ENCODE measurements at places on chromosomes 1 and 21.

DNA sequence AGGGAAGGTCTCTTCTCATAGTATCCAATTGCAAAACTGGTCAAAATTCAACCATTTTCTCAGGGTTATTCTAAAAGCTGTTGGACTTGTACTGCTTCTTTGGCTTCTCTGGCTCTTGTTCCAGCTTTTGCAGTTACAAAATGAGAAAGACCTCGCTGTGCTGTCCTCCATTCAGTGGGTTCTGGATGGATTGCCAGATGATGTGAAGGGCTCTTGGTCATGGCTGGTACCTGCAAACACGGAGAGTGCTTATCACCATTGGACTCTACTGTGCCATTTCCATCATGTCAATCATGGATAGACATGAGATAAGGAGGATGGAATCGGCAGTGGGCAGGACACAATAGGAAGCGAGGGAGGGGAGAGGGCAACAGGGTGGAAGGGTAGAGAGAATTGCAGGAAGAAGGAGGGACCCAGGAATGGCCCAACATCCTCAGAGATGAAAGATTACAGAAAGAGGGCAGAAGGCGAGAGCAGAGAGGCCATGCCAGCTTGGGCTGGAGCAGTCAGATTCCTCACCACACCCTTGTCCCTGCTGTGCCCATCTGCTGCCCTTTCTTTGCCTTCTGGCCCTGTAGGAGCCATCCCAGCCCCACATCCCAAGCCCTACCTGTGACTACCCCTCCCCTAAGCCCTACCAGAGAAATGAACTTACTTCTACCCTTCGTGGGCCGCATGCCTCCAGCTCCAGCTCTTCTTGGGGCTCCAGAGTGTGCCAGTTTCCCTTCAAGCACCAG, 70.3 kb downstream of the HIVEP3 start:
- DNase-seq: no peak

DNA sequence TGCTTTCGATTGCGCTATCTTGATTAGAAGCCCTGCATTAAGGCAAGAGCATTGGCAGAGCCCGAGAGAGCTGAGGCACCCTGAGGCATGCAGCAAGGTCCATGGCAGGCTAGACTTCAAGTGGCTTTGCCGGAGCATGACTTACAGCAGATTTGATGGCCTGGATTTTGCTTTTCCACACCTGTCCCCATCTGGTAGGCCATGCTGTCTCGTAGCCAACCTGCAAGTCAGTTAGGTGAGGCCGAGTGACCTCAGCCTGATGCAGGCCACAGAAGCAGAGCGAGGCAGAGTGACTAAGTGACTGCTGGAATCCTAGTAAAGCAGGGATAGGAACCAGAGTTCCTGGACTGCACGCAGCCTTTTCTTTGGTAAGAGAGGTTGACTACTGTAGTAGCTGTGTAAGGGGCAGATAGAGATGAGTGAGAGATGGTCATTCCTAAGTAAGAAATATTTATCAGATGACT, 148.9 kb downstream of the PBX1 start:
- DNase-seq: no peak

DNA sequence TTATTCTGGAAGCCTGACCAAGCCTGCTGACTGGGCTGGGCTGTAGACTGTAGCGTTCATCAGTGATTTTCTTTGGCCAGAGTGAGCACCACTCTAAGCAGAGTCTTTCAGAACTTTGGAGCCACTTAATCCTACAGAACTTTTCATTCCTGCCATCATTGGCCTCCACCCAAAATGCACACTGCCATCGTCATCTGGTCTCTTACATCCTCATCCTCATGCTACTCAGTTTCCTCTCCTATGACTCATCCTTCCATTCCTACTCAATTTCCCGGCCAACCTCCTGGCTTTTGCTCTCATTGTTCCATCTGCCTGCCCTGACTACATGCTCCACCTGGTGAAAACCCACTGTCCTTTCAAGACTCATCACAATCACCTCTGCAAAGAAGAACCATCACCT, 233.8 kb upstream of the USP25 start:
- no peak for DNase-seq

DNA sequence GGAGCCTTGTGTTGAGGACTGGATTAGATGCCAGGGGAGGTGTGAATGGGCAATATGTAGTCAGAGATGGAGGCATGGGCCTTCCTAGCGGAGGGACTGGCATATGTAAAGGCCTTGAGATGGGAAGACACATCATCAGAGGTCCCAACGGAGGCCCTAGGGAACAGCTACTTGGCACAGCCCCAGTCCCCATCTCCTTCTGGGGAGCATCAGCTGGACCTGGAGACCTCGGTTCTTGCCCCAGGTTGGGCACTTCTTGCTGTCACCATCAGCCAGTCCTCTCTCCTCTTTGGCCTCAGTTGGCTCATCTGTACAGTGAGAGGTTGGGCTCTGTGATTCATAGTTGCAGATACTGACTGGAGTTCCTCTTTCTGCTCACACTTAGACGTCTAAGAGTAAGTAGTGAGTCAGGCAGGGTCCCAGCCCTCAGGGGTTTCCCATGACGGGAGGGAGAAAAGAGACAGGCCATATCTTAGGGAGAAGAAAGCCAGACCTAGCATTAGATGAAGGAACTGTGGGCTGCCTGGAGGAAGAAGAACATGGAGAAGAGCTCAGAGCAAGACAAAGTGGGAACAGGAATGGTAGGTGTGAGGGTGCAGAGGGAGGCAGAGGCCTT, 3.4 kb upstream of the MARCKSL1 start:
- DNase-seq: no peak

DNA sequence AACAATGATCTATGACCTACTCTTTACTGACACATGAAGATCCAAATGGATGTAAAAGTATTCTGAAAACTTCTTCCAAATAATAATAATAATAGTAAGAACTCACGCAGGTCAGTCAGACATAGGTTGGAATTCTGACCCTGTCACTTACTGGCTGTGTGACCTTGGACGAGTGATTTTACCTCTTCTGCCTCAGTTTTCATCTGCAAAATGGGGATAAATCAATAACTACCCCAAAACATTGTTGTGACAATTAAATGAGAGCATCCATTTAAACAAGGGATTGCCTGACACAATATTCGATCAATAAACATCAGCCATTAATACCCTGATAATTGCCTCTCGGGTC, 556 bp downstream of the MECR start:
- DNase-seq: no peak
